A549 treated with RU486 at 1 μM for 4 hours (cell line): ENCODE measurements at places on chromosomes 12 and 14. TPM values are rescaled to one million over a fixed set of nuclear protein-coding genes. Genes with fewer than 3 reads are reported as not detected.

The SLCO1C1 gene
- not detected in 5 replicates for total RNA-seq

The LYZ gene
- 0.73 to 2.2 TPM in 2 of 5 replicates, not detected in the others for total RNA-seq

The TSPAN11 gene
- 0.03 to 0.14 TPM (median 0.04 TPM) in 4 of 5 replicates, not detected in the other for total RNA-seq

The NANOG gene
- total RNA-seq: not detected in 5 replicates

The JDP2 gene
- 17.2 to 28.4 TPM (median 27.7 TPM) in 5 replicates for total RNA-seq

The RFX4 gene
- 0.05 TPM in 1 of 5 replicates, not detected in the others for total RNA-seq

The GLI1 gene
- total RNA-seq: 7.7 to 10.7 TPM (median 8.5 TPM) in 5 replicates

The LPAR5 gene
- total RNA-seq: 0.30 to 0.91 TPM (median 0.50 TPM) in 5 replicates

The HPD gene
- 1.1 to 2.0 TPM (median 1.6 TPM) in 5 replicates for total RNA-seq

The ESPL1 gene
- total RNA-seq: 15.6 to 22.5 TPM (median 18.2 TPM) in 5 replicates

The UBR7 gene
- 22.3 to 32.8 TPM (median 26.9 TPM) in 5 replicates for total RNA-seq

The KLHDC1 gene
- total RNA-seq: 0.17 to 0.76 TPM (median 0.36 TPM) in 5 replicates

The TAS2R42 gene
- not detected in 5 replicates for total RNA-seq

The CLEC1B gene
- not detected in 5 replicates for total RNA-seq

The HOXC12 gene
- not detected in 5 replicates for total RNA-seq

The GLS2 gene
- total RNA-seq: 0.09 to 0.76 TPM (median 0.16 TPM) in 5 replicates

The E2F7 gene
- total RNA-seq: 6.3 to 8.3 TPM (median 7.9 TPM) in 5 replicates

The SVOP gene
- total RNA-seq: not detected in 5 replicates

The CLEC6A gene
- total RNA-seq: not detected in 5 replicates

The SERPINA12 gene
- not detected in 5 replicates for total RNA-seq

The GARIN6 gene
- not detected in 5 replicates for total RNA-seq

The RNU4-1 gene
- total RNA-seq: not detected in 5 replicates

The ERP27 gene
- total RNA-seq: not detected in 5 replicates

The A2M gene
- 0.15 to 0.57 TPM in 2 of 5 replicates, not detected in the others for total RNA-seq

The TAS2R7 gene
- total RNA-seq: not detected in 5 replicates

The PROX2 gene
- total RNA-seq: not detected in 5 replicates

The PAX9 gene
- 1.4 to 2.9 TPM (median 2.5 TPM) in 5 replicates for total RNA-seq

The NXPH4 gene
- total RNA-seq: 3.9 to 6.8 TPM (median 5.6 TPM) in 5 replicates

The PAH gene
- total RNA-seq: 0.36 TPM in 1 of 5 replicates, not detected in the others

The CLEC4E gene
- 0.18 to 0.26 TPM in 2 of 5 replicates, not detected in the others for total RNA-seq

The AJUBA gene
- 38.8 to 43.7 TPM (median 40.1 TPM) in 5 replicates for total RNA-seq

The FGF23 gene
- total RNA-seq: not detected in 5 replicates

The NRL gene
- total RNA-seq: 0.72 to 1.2 TPM (median 0.80 TPM) in 5 replicates
